ENCODE measurements at places on chromosomes 1 and 21.

GRCh38 chr1:218272366-218272765 is 12.7 kb upstream of the RRP15 start:
- no peak for DNase-seq

- DNase-seq: no peak
Observed at GRCh38 chr21:27885296-27885711, 918.4 kb upstream of the ADAMTS5 start.

GRCh38 chr1:77664939-77665516 is 17.4 kb downstream of the ZZZ3 start:
- no peak for DNase-seq

- no peak for DNase-seq
Observed at GRCh38 chr1:72006092-72006491, 276.2 kb downstream of the NEGR1 start.

GRCh38 chr1:224489534-224490365 is 55.2 kb upstream of the WDR26 start:
- no peak for DNase-seq

GRCh38 chr21:39175154-39175553 is 8.1 kb downstream of the PSMG1 start:
- peak; percentile 32 for DNase-seq

GRCh38 chr1:61506944-61507500 is 217.9 kb downstream of the TM2D1 start:
- no peak for DNase-seq

GRCh38 chr1:231162297-231162969 is 575 bp downstream of the TRIM67 start:
- DNase-seq: no peak

DNA sequence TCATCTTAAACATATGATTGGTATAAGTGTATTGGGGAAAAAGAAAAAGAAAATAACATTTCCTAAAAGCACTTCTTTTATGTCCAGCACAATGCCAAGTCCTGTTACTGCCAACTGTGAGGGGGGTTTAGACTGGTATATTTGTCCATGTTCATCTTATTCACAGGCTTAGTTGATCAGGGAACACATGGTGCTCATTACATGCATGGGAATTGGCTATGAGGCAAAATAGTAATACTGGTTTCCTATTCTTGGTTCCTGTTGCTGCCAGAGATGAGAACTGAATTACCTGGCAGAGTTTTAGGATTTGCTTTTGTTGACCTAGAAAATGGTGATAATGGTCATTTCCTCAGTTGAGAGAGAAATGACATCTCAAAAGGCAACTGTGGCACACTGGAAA is 398.8 kb downstream of the DUSP10 start:
- no peak for DNase-seq

DNA sequence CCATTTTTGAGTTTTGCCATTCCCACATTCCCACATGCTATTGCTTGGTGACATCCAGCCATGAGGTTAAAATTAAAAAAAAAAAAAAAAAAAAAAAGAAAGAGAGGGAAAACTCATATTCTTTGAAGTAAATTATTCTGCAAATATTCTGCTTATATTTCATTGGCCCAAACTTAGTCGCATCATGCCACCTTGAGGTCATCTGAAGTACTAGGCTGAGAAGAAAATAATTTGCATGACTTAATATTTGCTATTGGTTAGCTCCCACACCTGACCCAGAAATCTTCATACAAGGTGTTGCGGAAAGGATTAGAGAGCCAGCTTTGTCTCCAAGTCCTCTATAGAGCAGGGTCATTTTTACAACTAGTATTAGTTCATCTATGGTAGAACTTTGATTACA is 2206.0 kb downstream of the MRPL39 start:
- DNase-seq: no peak

DNA sequence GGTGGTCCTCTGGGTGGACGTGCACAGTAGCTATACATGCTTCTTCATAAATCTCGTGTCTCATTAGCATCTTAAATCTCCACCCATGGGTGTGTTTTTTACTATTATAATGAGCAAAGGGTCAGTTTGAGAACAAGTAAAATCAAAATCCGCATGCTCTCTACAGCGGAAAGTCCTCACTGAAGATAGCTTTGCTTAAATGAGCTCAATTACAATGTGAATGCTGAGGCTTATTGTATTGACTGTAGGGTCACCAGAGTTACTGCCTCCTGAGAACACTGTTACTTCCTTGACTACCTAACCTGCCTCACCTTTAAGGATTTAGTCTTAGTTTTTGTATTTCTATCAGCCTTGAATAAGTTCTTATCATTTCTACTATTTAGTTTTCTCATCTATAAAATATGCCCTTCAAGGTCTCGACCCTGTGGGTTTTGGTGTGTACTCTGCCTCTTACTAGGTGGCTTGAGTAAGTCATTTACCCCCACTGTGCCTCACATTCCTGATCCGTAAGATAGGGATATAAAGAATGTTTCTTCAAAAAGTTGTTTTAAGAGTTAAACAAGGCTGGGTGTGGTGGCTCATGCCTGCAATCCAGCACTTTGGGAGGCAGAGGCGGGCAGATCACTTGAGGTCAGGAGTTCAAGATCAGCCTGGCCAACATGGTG is 7.9 kb downstream of the SLAMF7 start:
- no peak for DNase-seq

- DNase-seq: no peak
Observed at GRCh38 chr1:153683854-153684253, 5.4 kb downstream of the NPR1 start.

- DNase-seq: no peak
Observed at GRCh38 chr21:40723317-40723716, 123.6 kb downstream of the DSCAM start.

DNA sequence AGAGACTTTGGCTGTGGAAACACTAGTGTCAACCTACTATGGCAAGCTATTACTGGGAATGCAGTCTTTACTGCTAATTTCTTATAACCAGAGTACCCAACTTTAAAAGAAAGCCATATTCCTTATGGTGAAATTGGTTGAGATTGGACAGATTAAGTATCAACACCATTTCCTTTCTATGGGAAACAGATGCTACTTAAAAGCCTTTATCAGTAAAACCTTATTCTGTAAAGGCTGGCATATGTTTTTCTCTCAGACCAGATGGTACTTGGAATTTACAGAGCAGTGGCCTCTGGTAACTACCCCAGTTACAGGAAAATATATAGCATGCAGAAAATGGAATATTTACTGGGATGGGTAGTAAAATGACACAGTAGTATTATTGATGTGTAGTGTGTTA is 18.8 kb downstream of the IFI44 start:
- DNase-seq: no peak

DNA sequence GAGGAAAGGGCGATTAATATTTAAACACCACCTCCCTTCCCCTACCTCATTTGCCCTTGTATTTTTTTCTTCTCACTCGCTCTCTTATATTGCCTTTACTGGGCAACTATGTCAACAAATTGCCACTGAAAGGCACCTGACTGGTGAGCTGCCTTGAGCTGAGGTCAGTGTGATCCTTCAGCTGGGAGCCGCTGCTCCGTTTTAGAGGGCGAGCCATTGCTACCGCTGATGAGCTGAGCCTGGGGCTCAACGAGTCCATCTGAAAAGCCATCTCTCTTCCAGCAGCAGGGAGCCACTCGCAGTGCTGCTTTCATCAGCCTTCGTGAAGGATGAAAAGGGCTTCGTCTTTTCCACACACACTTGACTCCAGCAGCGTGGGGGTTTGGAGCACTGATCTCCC is 108.0 kb upstream of the KIF26B start:
- DNase-seq: no peak

- DNase-seq: peak; percentile 69
Observed at GRCh38 chr1:33086384-33086850, 5.5 kb downstream of the AZIN2 start.

- no peak for DNase-seq
Observed at GRCh38 chr1:176110203-176110602, 96.9 kb downstream of the COP1 start.

GRCh38 chr1:17865912-17866739 is 111.0 kb downstream of the ACTL8 start:
- DNase-seq: no peak

- DNase-seq: no peak
Observed at GRCh38 chr1:177106196-177106595, 58.3 kb downstream of the ASTN1 start.
